NCI-H2081 treated with DMSO at 0.1 percent for 48 hours (cell line): ENCODE measurements at places on chromosomes 6 and 20.

GRCh38 chr20:9999645-10000044, 35.1 kb upstream of the ANKEF1 start:
- DNase-seq, result no peak

DNA sequence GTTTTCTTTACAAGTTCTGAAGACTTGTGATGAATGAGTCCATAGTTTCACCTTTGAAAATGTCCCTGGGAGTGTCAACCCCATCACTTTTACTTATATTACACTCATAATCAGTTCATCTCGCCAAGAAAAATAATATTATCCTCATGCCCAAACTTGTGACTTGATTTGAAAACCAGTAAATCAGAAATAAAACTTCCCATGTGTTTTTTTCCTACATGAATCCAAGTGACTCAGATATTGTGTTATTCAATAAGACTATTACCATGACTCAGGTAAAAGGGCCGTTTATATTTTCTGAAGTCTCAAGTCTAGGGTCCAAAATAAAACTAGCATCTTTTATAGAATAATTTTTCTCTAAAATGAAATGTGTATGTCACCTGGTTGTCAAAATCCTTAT, 15.8 kb upstream of the CYP24A1 start:
- no peak for DNase-seq

DNA sequence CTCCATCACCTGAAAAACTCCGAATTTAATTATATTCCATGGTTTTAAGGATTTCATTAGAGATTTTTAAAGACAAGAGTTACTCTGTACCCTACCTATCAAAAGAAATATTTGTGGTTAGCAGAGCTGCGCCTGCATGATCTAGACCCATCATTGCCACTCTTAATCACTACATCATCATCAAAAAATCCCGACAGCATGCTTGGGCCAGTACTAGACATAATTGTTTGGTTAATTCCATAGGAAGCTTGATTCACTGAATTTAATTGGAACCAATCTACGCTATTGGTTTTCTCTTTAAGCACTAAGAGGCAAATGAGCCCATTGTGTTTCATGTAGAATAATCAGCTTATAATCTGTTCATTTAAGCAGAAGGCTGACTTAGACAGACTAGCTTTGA, 33.4 kb upstream of the RNF217 start:
- DNase-seq, result no peak

GRCh38 chr6:15288856-15289255, 43.0 kb downstream of the JARID2 start:
- DNase-seq, result no peak

DNA sequence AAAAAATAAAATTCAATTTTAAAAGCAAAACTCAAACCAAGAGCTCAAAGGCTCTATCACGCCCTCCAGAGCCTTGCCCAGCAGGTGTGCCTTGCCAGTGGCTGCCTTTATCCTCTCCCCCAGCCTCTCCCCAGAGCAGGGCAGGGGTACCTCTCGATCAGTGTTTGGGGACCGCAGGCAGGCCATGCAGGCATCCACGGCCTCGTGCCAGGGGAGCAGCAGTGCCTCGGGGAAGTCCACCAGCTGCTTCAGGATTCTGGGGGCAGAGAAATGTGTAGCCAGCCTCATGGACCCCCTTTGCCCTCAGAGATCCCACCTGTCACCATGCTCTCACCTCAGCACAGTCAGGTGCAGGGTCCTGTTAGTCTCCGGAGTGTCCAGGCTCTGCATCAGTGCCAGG, 5.7 kb downstream of the CUL7 start:
- DNase-seq, result no peak

GRCh38 chr20:54510541-54511129, 35.2 kb downstream of the DOK5 start:
- no peak for DNase-seq

DNA sequence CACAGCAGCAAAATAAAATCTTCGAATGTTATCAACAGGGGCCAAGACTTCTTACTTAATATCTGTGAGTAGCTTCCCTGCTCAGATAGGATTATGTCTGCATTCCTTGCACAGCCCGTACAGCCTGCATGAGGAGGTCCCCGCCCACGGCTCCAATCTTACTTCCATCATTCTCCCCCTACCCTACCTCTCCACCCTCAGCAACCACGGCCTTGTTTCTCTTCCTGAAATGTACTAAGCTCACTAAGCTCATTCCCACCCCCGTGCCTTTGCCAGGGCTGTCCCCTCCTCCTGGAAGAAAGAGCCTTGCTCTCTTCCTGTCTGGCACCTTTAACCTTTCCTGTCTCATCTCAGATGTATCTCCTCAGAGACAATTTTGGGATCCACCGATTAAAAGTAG, 120.4 kb downstream of the BCAS1 start:
- DNase-seq, result no peak

GRCh38 chr6:57159127-57159526, 13.0 kb upstream of the BAG2 start:
- no peak for DNase-seq

DNA sequence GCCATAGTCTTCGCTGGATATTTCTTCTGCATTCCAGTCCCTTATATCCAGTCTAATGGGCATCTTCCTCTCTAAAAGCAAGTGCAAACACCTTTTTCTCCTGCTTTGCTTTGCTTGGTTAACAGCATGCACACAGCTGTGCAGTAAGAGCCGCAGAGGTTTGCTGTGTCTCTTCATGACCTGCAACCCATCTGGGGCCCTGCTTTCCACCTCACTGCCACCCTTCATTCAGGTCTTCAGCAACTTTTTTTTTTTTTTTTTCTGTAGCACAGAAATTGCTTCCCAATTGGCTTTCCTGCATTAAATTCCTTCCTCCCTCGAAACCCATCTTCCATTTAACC, 14.4 kb downstream of the NEDD9 start:
- DNase-seq, result no peak

DNA sequence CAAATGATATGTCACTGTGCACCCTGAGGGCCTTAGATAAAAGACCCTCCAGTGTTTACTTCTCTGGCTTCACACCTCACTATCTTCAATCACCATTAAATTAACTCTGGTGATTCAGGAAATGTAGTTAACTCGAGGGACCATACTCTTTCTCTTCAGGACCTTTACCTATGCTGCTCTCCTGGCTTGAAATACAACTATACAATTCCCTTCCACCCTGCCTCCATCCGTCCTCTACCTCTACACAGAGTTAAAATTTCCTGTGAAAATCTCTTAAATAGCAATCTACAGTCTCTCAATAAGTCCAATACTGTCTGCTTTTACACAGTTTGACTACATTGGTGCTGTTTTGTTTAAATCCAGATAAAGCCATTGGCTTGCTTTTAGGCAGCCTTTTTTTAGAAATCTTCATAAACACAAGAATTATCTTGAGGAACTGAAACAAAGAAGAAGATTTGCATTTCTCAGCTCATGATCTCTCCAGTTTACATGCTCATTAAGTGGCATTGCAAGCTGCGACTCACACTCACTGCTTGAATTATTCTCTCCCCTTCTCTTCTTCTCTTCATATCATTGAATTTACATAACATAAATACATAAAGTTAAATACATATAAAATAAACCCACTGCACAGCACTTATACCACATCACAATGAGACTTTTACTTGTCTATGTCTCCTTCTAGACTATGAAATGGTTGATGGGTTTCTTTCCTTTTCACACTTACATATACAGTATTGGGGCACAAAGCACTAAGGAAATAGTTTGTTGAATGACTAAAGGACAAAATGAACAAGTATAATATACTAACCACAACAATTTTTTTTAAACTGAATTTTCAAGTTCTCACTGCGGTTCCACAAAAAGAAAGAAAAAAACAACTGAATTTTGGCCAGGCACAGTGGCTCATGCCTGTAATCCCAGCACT, 239.0 kb upstream of the KCNQ5 start:
- DNase-seq, result no peak

DNA sequence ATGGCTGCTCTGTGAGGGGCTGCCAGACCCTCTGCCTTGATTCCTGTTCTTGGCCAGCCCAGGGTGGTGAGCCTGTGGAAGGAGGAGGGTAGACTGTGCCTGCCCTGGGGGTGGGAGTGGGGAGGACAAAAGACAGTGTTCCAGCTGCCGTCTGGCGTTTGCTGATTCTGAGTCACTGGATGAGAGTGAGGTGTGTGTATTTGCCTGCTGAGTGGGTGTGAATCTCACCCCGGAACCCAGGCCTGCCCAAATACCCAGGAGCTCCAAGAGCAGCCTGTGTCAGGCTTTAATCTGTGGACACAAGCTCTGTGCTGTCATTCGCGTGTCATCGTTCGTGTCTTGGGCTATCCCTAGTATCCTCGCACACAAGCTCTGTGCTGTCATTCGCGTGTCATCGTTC, 2.6 kb upstream of the LKAAEAR1 start:
- DNase-seq, result no peak

GRCh38 chr6:96727144-96727543, 110.1 kb downstream of the GPR63 start:
- no peak for DNase-seq

- no peak for DNase-seq
These were observed 9.2 kb upstream of the HLA-DOB start for GRCh38 chr6:32825966-32826365.

- DNase-seq, result no peak
These were observed 18.9 kb downstream of the L3MBTL3 start for GRCh38 chr6:130037207-130037811.

DNA sequence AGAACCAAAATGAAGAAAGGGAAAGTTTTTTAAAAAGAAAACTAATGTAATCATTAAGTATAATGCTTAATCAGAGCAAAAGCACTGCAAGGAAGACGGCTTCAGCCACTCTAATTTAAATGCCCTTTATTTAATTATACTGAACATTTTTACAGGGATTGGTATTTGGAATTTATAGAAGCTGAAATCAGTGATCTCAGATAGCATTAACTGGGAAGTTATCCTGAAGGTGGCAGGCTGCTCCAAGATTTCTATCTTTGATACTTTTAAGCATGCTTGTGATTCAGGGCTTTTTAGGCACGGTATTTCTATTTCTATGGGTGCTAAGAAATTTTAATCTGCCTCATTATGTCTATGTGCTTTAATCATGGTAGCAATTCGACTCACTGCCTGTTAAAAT, 1.3 kb upstream of the NDUFAF4 start:
- no peak for DNase-seq

DNA sequence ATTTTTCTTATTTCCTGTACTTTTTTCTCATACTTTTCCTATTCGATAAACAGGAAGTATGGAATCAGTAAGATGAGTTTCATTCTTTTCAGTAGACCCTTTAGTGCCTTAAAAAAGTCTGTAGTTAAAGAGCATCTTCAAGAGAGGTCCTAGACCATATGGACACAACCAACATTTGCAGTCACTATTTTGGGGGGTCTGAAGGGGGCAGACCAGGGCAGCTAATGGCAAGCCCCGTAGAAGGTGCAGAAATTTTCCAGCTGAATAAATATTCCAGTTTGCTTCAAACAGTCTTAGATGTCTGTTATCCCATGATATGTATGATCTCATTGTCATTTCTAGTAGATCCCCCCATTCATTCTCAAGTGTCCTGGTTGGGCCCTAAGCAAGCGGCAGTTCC, 52.8 kb downstream of the MAP3K5 start:
- no peak for DNase-seq

GRCh38 chr20:47296950-47297349, 59.5 kb downstream of the ZMYND8 start:
- DNase-seq, result no peak

GRCh38 chr20:44683263-44684046, 31.7 kb upstream of the CCN5 start:
- DNase-seq, result no peak

- no peak for DNase-seq
These were observed 4.2 kb downstream of the PRRT1 start for GRCh38 chr6:32147401-32148132.

DNA sequence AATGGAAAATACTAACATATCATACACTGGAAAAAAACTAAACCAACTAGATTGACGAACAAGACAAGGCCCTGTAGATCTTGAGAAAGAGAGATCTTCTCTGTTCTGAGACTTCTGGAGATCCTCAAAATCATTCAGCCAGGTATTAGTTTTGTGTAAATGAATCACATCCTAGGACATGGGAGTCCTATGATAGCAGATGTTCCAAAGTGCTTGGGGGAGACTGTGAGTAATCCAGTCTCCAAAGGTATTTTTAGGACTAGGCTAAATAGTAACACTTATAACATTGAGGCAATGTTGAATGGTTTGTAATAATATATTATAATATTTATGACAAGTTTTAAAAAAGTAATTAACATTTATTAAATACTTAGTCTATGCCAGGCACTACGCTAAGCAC, 275.0 kb downstream of the BTBD9 start:
- DNase-seq, result no peak

- no peak for DNase-seq
These were observed 153.0 kb downstream of the REV3L start for GRCh38 chr6:111329882-111330633.

GRCh38 chr20:49541733-49542513, 26.0 kb downstream of the PTGIS start:
- no peak for DNase-seq

GRCh38 chr6:40640599-40641227, 53.5 kb upstream of the LRFN2 start:
- no peak for DNase-seq

DNA sequence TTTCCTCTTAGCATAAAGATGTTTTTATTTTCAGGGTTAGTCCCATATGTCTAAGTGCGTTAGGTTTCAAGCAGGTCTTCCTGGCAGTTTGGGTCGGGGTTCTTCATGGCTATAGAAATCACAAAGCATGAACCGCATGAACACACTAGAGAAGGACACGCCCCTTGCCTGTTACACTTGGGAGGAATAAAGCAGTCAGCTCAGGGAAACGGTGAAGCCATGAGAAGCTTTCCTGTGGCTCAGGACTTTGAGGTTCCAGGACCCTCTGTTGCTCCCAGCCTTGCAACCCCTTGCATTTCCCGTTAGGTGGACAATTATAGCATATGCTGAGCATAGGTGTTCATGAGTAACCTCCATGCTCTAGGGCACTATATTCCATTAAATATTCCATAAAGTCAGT, 96.7 kb downstream of the SYCP2 start:
- no peak for DNase-seq

- no peak for DNase-seq
These were observed 87.8 kb downstream of the L3MBTL3 start for GRCh38 chr6:130105996-130106704.

- no peak for DNase-seq
These were observed 3.1 kb downstream of the NNAT start for GRCh38 chr20:37523911-37524700.

DNA sequence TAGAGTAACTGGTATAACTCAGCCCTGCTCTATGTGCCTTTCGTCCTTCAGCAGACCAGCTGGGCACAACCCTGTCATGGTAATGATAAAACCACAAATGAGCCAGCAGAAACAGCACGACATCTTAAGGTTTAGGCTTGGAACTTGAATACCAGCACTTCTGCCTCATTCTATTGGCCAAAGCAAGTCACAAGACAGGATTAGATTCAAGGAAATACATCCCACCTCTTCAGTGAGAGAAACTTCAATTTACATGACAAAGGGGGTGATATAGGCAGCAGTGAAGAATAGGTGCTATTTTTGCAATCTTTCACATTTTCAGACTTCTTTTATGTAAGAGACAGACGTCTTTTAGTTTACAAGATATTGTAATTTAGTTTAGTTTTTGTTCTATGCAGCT, 69.8 kb upstream of the SLC35F1 start:
- no peak for DNase-seq

DNA sequence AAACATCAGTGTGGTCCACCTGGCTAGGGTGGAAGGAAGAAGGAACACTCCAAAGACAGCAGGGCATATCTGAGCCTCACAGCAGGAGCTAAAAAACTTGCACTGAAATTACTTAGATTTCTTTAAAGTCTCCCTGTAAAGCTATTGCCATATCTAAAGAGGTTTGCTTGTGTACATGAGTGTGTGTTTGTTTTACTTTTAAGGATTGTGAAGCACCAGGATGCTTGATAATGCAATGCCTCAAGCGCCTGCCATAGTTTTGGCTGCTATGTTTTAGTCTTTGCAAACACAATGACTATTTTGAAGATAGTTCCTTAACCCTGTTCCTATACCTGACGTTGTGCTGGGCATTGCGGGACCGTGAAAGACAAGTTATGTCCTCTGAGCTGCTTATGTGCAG, 65.0 kb downstream of the ID4 start:
- no peak for DNase-seq
